ENCODE measurements at places on chromosomes 5 and 9. TPM values are rescaled to one million over a fixed set of nuclear protein-coding genes. Genes with fewer than 3 reads are reported as not detected.

The TRIM36 gene
- 0.09 TPM for total RNA-seq

The ARSI gene
- 7.2 TPM for total RNA-seq

The IFT74 gene
- 11.3 TPM for total RNA-seq

The PCDHB5 gene
- total RNA-seq = 0.34 TPM

The FSTL4 gene
- not detected for total RNA-seq
